ENCODE measurements at places on chromosomes 3 and 15. TPM values are rescaled to one million over a fixed set of nuclear protein-coding genes. Genes with fewer than 3 reads are reported as not detected.

- no peak for DNase-seq
Measured at GRCh38 chr3:183189641-183190040, 27.1 kb upstream of the LAMP3 start.

ISLR gene
- total RNA-seq, result not detected

RARRES1 gene
- not detected for total RNA-seq

CEP63 gene
- 25.9 TPM for total RNA-seq

FSIP1 gene
- total RNA-seq, result 0.25 TPM

DNA sequence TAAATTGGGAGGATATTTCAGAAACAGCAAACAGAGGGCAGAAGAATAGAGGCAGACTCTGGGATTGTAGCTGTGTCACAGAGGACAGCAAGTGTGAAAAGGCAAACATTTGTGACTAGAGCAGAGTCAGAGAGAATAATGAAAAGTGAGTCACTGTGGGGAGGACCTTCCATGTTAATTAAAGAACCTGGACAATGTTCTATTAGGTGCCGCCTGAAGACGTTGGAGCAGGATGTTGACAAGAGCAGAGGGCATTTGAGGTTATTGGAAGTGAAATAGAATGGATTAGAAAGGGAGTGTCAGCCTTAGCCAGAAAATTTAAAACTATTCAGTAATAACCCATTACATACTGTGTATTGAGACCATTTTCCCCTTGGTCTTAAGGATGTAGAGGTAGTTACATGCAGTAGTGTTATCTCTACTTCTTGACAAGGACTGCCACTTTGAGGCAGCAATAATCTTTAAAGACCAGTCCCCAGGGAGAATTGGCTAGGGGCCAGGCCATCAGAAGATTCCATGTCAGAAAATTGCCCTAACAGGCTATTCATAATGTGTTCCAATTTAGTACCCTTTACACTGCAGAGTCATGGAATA, 5.8 kb downstream of the ACKR2 start:
- DNase-seq, result no peak

DCBLD2 gene
- total RNA-seq, result 2.5 TPM

SNAP23 gene
- 45.5 TPM for total RNA-seq

DNA sequence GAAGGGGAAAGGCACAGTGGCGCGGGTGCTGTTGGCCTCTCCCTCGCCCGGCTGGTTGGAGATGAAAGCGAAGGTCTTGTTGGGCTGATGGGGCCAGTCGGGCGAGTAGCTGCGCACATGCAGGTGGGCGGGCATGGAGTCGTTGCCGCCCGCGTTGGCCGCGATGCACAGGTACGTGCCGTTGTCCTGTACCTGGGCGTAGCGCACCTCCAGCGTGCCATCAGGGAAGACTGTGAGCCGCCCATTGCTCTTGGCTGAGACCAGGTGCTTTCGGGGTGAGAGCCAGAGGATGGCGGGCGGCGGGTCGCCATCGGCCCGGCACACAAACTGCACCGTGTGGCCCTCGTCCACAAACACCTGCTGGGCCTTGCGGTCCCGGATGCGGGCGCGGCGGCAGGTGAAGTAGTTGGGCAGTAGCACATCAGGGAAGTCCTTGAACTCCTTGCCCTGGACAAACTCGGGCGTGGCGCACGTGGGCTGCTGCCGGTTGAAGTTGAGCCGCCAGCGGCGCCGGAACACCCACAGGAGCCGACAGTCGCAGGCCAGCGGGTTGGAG, 18.4 kb downstream of the LINGO1 start:
- no peak for DNase-seq

PXK gene
- total RNA-seq, result 35.2 TPM

ALDH1A3 gene
- total RNA-seq, result not detected

CYP19A1 gene
- not detected for total RNA-seq

- no peak for DNase-seq
Measured at GRCh38 chr3:60081381-60082095, 1031.7 kb upstream of the CFAP20DC start.

DNA sequence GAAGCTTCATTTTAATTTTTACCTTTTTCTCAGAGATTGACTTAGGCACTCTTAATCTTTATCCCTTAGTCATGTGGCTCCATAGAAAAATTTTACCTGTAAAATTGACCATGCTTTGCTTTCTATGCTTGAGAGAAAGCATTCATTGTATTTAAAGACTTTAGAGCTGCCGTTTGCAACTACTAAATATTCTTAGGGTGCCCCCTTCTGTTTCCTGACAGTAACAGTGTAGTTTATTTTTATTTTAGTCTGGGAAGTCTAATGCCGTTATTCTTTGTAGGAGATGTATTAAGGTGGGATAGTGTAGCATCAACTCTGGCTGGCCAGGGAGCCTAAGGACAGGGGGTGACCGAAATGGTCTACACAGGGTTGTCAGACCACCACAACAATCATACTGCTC, 84.5 kb upstream of the SYNPR start:
- DNase-seq, result no peak

CKMT1A gene
- total RNA-seq, result 0.27 TPM

GRCh38 chr3:17322106-17322793, 420.2 kb downstream of the TBC1D5 start:
- no peak for DNase-seq

SAMMSON gene
- not detected for total RNA-seq

DNA sequence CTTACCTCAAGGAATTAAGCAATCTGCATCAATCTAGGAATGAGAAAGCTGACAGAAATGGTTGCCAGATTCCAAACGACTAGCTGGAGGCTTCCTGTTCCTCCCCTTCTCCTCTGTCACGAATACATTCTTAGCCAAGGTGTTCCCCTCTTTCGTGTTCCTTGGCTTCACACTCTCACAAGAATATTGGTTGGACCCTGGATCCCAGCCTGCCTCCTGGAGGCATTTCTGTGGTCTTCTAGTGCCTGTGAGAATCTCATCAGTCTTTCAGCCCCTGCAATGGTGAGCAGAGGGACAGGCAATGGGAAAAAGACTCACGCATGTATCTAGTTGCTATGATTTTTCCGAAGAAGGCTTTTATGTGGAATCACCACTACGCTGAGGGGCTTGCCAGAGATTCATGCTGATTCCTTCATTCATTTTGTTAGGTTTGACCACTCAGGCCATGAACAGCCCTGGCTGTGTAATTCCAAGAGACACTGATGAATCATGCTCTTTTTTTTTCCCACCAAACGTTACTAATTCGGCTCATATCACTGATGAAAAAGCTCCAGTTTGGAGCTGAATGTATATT, 1.6 kb upstream of the P3H2 start:
- DNase-seq, result no peak

- DNase-seq, result no peak
Measured at GRCh38 chr3:191774485-191774884, 313.5 kb downstream of the PYDC2 start.

DNA sequence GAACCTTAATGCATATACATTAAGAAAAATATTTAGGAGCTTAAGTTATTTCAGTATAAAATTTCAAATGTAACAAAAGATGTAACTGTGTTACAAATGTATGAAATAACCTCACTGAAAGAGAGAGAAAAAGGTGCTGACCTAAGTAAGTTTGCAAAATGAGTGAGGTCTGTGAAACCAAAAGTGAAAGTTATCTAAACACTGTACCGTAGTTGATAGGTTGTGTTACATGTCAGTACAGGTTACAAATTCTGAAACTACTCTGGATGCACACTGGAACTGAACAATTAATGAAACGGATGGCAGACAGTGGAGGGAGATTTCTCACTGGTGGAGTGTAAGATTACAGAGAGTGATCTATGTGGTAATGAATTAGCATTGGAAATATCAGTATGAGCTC, 420.7 kb downstream of the ZNF385D start:
- DNase-seq, result no peak

GOLGA6D gene
- total RNA-seq, result not detected

DNA sequence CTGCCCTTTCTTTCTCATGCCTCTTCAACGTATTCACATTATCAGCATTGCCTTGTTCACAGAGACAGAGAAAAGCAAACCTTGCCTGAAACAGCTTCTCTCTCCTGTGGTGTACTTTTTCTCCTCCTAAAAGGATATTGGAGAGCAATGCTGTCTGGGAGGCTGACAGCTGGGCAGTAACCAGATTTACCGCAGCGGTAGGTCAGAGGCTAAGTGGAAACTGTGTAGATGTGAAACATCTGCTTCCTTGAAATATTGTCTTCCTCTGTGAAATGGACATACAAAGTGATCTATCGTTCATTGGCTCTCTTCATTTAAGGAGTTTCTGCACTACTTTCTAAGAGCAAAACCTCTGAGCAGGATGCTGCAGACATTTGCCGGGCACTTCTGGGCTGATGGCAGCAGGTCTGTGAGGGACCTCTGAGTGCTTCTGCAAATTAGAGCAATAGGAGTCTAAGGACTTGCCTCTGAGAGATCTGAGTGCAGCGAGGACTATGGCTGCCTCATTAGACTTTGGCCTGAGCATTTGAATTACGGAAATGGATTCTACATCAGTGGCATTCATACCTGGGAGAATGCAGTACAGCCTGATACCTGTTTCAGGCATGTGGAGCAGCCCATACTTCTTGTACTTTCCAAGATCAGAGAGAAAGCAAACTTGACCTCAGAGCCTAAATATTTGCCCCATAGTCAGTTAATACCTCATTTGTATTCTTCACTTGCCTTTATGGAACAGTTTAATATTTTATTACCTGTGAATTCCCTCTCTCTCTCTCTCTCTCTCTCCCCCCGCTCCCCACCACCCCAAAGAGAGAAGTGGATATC, 260.5 kb upstream of the TPRG1 start:
- no peak for DNase-seq

BAHD1 gene
- 15.3 TPM for total RNA-seq

GRCh38 chr3:71896751-71897150, 111.8 kb upstream of the PROK2 start:
- no peak for DNase-seq

DNA sequence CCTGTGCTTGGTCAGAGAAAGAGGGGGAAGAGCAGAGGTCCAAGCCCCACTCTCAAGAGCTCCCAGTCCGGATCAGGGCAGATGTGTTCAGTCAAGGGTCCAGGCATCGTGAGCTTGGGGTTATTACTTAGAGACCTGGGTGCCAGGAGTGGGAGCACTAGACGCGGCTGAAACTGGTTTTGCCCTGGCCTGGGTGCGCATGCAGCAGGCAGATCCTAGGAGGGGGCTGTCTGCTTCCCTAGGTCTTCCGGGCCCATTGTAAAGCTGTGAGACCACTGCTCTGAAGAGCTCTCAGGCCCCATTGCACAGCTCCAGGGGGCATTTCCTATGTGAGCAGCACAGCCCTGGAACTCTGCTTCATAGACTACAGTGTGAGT, 204.9 kb upstream of the LINGO1 start:
- DNase-seq, result no peak

DNA sequence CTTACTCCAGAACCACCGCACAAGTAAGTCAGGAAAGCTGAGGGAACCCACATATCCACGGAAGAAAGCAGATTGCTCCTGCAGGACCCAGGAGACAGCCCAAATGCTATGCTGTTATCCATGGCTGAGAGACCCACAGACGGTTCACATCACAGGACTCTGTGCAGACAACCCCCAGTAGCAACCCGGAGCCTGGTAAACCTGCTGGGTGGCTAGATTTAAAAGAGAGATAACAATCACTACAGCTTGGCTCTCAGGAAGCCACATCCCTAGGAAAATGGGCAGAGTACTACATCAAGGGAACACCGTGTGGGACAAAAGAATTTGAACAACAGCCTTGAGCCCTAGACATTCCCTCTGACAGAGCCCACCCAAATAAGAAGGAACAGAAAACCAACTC, 13.8 kb upstream of the TRIM42 start:
- DNase-seq, result no peak

GRCh38 chr3:175585898-175586297, 726.8 kb downstream of the NAALADL2 start:
- no peak for DNase-seq

All from activated CD4-positive, alpha-beta T cell treated with anti-CD3 and anti-CD28 coated beads for 36 hours (primary cell).